Inflammatory macrophage (primary cell): ENCODE measurements at places on chromosomes 7 and 10.
A peak's percentile ranks its signal among the peaks of the same experiment; 100 is the strongest.

DNA sequence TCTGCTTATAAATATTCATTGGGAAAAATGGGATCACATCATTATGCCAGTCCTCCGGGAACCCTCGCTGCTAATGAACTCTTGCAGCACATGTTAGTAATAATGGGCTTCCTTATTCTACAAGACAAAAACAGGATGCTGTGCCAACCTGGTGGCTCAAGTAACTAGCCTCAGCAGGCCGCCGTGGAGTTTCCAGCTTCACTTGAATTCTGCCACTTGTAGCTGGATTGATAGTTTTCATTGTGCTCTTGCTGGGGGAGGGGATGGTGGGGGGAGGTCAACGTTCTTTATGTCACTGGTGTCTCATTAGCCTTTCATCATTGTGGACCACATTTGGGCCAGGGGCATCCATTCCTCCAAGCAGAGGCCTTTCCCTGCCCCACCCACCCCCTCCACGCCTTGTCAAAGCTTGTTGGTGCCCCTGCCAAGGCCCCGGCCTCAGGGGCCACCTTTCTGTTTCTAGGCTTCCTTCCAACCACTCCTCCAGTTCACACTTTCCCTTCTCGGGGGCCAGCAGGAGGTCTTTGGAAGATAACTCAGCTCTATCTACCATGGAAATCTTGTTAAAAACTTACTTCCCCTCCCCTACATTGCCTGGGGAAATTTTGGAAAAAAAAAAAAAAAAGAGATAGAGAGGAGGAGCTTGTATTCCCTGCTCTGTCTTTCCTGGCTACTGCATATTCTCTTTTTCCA is 153.9 kb downstream of the BMPER start:
- no peak for DNase-seq

- DNase-seq: no peak
These were observed 28.3 kb upstream of the PLPP4 start for GRCh38 chr10:120428754-120429153.

DNA sequence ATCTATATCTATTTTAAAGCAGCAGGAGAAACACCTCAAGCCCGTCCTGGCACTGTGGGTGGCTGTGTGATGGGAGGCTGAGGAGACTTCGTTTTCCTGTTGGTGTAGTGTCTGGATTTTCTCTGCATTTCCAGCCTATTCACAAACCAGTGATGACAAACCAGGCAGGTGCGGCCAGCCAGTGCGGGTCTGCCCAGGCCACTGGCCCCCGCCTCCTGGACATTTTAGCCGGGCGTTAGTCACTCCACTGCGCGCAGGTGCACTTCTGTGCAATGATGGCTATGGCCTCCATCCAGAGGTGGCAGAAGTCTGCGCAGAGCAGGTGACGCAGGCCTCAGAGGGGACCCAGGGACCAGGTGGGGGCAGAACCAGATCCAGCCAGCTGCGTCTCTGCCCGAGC is 64.9 kb upstream of the PITRM1 start:
- no peak for DNase-seq

DNA sequence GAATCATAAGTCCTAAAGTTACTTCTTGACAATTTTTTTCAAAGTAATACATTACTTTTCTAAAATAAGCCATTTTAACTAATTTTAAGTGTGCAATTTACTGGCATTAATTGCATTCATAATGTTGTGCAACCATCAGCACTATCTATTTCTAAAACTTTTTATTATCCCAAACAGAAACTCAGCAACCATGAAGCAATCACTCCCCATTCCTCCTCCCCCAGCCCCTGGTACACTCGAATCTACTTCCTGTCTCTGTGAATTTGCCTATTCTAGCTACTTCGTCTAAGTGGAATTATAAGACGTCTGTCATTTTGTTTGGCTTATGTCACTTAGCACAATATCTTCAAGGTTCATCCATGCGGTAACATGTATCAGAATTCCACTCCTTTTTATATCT is 84.9 kb downstream of the MKX start:
- peak; percentile 24 for DNase-seq

- no peak for DNase-seq
These were observed 134.7 kb upstream of the AGR3 start for GRCh38 chr7:17016402-17017010.

- DNase-seq: no peak
These were observed 251.2 kb downstream of the ARHGAP12 start for GRCh38 chr10:31677195-31678138.

GRCh38 chr10:63228237-63228636 is 95.1 kb downstream of the NRBF2 start:
- DNase-seq: no peak

- peak; percentile 35 for DNase-seq
These were observed 58.4 kb downstream of the MAPK8 start for GRCh38 chr10:48364659-48365405.
